Myocyte (in vitro differentiated cells): ENCODE measurements at places on chromosomes 11 and 22.

DNA sequence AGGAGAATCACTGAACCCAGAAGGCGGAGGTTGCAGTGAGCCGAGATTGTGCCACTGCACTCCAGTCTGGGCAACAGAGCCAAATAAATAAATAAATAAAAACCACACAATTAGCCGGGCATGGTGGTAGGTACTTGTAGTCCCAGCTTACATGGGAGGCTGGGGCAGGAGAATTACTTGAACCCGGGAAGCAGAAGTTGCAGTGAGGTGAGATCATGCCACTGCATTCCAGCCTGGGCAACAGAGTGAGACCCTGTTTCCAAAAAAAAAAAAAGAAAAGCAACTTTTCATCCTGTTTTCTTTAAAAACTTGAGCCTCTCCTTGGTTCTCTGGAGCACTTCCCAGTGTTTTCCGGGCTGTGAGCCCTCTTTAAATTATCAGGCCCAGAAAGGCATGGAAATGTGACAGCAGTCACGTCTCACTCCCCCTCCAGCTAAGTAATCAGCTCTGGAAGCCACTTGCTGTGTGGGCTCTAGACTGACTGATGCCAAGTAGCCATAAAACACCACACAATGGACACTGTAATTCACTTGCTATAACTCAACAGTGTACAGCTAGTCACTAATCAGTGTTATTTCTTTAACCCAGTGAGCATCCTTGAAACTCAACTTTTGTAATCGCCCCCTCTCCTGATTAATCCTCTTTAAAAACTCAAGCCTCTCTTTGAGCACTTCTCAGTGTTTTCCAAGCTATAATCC is 13.0 kb upstream of the MCHR1 start:
- DNase-seq = no peak

GRCh38 chr22:46233231-46233630 is 16.9 kb downstream of the CDPF1 start:
- peak; percentile 93 for DNase-seq

GRCh38 chr11:63769042-63769713 is 603 bp upstream of the ZFTA start:
- peak; percentile 56 for DNase-seq

GRCh38 chr11:86211619-86212018 is 32.9 kb upstream of the EED start:
- no peak for DNase-seq

DNA sequence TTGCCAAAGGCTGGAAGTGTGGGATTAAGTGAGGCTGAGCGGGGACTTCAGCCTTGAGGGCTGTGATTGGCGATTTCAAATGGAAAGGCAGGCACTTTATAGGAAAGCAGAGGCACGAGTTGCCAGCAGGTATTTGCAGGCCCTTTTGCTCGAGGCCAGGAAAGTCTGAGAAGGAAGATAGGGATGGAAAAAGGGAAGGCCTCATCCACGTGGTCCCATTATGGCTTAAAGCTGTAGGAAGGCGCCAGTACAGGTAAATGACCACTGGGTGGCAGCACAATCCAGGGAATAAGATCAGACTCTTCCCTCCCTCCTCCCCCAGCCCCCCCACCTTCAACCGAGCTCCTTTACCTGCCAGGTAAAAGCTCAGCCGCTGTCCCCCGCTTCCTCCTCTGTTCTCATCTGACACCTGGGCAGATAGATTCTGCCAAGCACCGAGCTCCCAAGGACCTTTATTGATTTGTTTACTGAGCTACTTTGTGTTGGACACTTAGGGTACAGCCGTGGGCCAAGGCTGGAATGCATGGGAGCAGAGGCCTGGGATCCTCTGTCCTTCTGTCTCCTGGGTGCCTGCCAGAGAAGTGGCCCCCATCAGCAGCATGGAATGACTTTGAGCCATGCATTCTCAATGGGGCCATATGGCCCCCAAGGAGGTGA is 7.5 kb downstream of the P2RX3 start:
- DNase-seq = peak; percentile 71
